ENCODE measurements at places on chromosomes 7 and 10.

GRCh38 chr10:85012305-85012704 lies 683.9 kb downstream of the CCSER2 start:
- DNase-seq: no peak

GRCh38 chr10:87991946-87992345 lies 128.5 kb downstream of the PTEN start:
- peak; percentile 11 for DNase-seq

- DNase-seq: no peak
Measured at GRCh38 chr10:110147961-110148360, 59.4 kb upstream of the MXI1 start.

DNA sequence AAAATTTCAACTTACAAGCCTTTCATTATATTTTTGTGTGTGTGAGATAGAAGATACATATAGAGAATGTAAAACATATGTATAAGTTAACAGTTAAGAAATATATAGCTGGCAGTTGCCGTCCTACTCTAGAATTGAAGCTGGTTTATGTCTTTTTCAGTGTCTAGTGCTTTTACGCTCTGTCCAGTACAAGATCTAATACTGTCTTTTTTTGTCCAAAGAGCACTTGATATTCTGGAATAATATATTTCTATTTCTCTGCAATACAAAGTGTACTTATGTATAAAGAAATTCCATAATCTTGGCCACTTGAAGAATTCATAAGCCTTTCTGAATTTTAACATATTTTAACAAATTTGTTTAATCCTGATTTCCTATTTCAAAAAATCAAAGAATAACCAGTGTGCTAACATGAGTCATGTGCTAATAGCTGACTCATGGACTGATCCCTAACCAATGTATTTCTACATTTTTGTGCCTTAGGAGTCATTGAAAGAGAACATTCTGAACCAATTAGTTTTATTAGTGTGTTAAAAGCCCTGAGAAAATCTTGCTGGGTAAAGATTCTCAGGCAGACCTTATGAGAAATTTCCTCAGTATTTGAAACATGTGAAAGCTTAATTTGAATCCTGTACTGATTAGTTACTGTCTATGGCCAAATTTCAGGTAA lies 73.2 kb upstream of the CCAR1 start:
- peak; percentile 82 for DNase-seq

DNA sequence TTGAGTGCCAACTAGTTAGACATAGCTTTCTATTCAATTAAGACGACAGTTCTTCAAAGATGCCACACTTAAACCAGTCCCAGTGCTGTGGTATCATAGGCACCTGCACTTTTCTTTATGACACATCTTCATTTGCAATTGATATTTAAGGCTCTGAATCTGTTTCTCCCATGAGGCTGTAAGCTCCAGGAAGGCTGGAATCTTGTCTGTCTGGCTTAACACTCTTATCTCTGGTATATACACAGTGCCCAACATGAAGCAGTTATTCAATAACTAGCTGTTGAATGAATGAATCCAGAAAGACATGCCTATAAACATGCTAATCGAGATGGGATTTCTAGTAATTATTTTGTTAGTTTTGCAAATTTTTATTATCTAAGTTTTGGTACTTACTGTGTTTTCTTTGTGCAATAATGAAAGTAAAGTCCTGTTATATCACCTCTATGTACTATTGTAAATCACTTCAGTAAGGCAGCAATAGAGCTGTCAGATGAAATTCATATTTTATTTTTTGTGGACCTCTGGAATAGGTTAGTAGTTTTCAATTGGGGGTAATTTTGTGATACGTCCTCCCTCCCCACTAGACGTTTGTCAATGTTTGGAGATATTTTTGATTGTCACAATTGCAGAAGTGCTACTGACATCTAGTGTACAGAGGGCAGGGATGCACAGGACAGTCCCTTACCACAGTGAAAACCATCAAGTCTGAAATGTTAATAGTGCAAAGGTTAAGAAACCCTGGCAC lies 51.3 kb upstream of the STEAP4 start:
- DNase-seq: peak; percentile 30

DNA sequence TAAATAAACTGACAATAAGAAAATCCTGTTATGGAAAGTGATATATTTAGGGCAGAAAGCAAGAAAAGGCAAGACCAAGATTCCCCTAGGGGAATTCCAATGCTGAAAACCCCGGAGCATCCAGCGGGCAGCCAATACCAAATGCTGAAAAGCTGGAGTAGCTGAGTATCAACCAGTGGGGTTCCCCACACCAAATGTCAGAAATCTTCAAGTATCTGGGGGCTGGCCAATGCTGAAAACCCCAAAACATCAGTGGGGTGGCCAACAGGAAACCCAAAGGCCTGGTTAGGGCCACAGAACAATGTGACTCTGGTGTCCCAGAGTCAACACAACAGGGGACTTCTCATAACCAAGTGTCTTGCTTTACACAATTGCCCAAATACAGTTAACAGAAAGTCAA lies 271.8 kb upstream of the CACNA2D1 start:
- no peak for DNase-seq

- DNase-seq: no peak
Measured at GRCh38 chr10:3566627-3567026, 218.4 kb downstream of the KLF6 start.

Measured in fibroblast of gingiva (primary cell).